ENCODE measurements at places on chromosomes 11 and 22. TPM values are rescaled to one million over a fixed set of nuclear protein-coding genes. Genes with fewer than 3 reads are reported as not detected.

The B3GAT1 gene
- 0.32 TPM for total RNA-seq

The KRTAP5-11 gene
- total RNA-seq: not detected

The MS4A8 gene
- 0.53 TPM for total RNA-seq

The RASSF10 gene
- total RNA-seq: 1.0 TPM

The GAB4 gene
- not detected for total RNA-seq

The TBRG1 gene
- 25.0 TPM for total RNA-seq

The TRPM5 gene
- 0.11 TPM for total RNA-seq

The KDM4E gene
- not detected for total RNA-seq

The VSIG10L2 gene
- 0.48 TPM for total RNA-seq

The OR5D16 gene
- total RNA-seq: not detected

The UBASH3B gene
- total RNA-seq: 11.4 TPM

The CSF2RB gene
- 5.3 TPM for total RNA-seq

The GP1BB gene
- 1.6 TPM for total RNA-seq

The PRG2 gene
- 0.42 TPM for total RNA-seq

The PCNX3 gene
- total RNA-seq: 8.3 TPM

The POU2AF3 gene
- 2.5 TPM for total RNA-seq

The VPREB1 gene
- total RNA-seq: not detected

The QSER1 gene
- total RNA-seq: 78.0 TPM

The TMPRSS6 gene
- not detected for total RNA-seq

The OR5B21 gene
- not detected for total RNA-seq

The BLID gene
- 15.6 TPM for total RNA-seq

The KIAA1671 gene
- 19.0 TPM for total RNA-seq

The PRR33 gene
- not detected for total RNA-seq

The DAGLA gene
- 1.8 TPM for total RNA-seq

The TH gene
- 1.6 TPM for total RNA-seq

The MUC5AC gene
- total RNA-seq: not detected

The TIMP3 gene
- total RNA-seq: 217 TPM

The TCIRG1 gene
- 43.4 TPM for total RNA-seq

The CASP1 gene
- total RNA-seq: 17.8 TPM

The USH1C gene
- 0.74 TPM for total RNA-seq

The SHANK2 gene
- 6.2 TPM for total RNA-seq

The ATP5MG gene
- 70.1 TPM for total RNA-seq

The PES1 gene
- 29.1 TPM for total RNA-seq

The PHLDA2 gene
- total RNA-seq: 1.1 TPM
